Fibroblast of pulmonary artery (primary cell): ENCODE measurements at places on chromosomes 2 and 18.
A peak's percentile ranks its signal among the peaks of the same experiment; 100 is the strongest.

GRCh38 chr18:59871711-59872362 lies 28.0 kb upstream of the PMAIP1 start:
- DNase-seq = no peak

DNA sequence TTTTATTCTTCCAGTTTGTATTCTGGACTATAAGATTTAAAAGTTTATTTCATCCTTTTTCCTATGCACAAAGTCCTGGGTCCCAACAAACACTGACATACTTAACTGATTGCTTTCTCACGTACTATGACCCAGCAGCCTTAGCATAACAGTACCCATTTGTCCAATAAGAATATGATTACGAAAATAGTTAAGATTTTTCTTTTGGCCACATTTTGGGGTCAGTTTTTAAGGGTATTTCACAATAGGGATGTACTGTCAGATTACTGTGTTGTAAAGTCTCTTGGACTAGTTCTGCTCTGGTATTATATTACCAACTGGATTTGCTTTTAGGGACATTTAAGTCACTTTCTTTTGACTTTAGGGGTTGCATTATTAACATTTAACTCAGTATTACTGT lies 46.1 kb downstream of the TTC39C start:
- DNase-seq = peak; percentile 29

GRCh38 chr2:69292256-69292655 lies 94.8 kb downstream of the GFPT1 start:
- DNase-seq = no peak

- no peak for DNase-seq
Observed at GRCh38 chr2:72204786-72205503, 57.3 kb upstream of the CYP26B1 start.

DNA sequence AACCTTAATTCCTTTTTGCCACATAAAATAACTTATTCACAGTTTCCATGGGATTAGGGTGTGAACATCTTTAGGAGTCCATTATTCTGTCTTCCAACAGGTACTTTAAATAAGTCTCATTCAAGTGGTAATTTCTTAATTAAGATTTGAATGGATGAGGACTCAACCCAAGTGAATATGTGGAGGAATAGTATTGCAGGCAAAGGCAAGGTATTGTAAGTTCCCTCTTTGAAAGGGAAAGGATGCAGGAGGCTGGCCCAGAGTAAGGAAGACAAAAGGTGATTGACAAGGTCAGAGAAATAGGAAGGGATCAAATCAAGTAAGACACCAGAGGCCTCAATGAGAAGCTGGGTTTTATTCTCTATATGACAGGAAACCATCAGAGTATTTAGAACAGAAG lies 238.2 kb upstream of the RBMS1 start:
- DNase-seq = no peak

GRCh38 chr2:66803726-66804125 lies 368.8 kb downstream of the MEIS1 start:
- peak; percentile 78 for DNase-seq

DNA sequence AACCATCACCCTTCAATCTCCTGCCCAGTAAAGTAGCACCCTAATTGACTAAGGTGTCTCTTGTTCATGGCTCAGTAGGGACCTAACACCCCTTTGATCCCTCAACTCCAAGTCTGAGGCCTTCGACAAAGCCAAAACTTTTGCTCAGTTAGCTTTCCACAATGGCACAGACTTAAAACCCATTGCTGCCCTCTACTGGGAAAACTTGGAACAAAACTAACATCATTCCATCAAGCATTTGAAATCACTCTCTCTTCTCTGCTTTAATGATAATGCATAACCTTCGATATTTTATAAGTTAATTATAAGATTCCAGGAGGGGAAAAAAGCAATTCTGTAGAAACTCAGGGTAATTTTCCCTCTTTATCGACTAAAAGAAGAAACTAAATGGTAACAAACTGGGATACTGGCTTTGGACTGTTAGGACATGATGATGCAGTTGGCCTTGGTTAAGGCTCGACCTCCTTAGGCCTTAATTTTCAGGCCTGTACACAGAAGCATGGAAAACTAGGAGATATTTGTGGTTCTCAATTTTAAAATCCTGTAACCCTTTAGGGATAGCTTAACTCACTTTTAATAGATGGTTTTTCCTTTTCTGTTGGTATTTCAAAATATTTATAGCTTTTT lies 127.8 kb downstream of the STK39 start:
- DNase-seq = peak; percentile 84

- no peak for DNase-seq
Observed at GRCh38 chr2:1808981-1809422, 64.7 kb upstream of the PXDN start.

DNA sequence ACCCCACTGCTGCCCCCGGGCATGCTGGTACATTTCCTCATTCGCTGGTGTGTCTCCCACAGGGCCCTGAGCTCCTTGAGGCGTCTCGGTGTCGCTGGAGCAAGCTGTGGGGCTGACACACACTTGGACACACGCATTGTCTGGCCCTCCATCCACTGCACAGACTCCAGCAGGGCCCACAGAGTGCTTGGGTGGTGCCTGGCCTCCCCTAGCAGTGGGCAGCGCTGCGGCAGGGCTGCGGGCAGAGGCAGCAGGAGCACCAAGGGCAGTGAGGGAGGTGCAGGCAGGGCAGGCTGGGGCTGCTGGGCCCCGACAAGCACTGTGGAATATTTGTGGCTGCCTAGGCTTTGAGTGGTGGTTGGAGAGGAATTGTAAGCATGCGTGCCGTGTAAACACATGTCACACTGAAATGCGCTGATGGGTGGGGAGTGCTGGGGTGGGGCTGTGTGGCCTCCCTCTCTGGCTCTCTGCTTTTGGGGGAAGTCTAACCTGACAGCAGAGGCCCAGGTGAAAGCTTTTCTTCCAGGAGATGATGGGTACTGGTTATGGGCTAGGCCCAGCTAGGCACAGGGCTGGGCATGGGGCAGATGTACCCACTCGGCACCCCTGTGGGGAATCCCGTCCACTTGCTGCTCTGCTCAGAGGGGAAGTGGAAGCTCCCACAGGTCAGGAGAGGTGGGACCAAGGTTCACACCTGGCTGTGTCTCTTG lies 55.5 kb upstream of the HS6ST1 start:
- peak; percentile 48 for DNase-seq

DNA sequence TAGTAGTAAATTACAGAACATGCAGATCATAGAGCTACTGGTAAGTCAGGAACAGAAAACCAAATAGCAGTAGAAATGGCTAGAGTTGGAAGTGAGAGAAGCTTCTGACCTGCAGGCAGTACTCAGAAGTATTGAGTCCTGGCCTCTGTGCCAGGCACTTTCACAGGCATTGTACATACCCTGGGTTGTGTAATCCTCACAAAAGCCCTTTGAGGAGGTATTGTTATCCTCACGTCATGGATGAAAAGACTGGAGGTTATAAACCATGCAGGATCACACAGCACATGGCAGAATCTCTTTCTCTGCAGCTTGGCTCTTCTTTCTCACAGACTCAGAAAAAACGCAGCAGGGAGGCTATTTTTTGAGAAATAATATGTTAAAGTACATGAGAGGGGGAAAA lies 789.3 kb upstream of the FAM98A start:
- no peak for DNase-seq

DNA sequence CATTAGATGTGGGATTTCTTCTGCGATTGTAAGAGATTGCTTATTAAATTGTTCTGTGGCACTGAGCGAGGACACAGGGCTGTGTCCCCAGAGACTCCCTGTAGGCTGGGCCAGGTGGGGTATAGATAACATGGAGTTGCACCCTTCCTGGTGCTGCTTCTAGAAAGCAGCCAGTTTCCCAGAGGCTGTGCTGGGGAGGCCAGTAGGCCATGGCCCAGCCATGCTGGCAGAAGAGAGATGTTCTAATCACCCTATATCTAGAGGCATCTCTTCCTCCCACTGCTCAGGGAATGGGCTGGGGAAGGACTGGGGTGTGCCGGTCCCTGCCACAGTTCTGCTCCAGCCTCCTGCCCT lies 66.9 kb downstream of the HS1BP3 start:
- no peak for DNase-seq

DNA sequence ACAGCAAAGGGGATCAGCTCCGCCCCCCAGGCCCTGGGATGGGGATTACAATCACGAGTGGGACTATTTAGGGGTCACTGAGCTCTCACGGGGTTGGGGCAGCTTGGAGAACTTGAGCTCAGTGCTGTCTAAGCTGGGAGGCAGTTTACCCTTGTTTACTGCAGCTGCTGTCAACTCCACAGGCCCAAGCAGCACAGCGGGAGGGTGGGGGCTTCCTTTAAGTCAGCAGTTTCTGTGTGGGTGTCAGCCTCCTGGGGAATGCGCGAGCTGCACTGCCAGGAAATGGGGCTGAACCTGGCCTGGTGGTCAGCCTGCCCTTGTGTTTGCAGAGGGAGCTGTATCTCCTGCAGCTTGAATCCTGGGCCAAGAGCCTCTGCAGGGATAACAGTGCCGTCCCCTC lies 29.8 kb downstream of the TOGARAM2 start:
- peak; percentile 85 for DNase-seq

GRCh38 chr2:18980786-18981430 lies 377.5 kb downstream of the OSR1 start:
- DNase-seq = no peak

GRCh38 chr18:58484989-58485981 lies 143.6 kb downstream of the ALPK2 start:
- no peak for DNase-seq

DNA sequence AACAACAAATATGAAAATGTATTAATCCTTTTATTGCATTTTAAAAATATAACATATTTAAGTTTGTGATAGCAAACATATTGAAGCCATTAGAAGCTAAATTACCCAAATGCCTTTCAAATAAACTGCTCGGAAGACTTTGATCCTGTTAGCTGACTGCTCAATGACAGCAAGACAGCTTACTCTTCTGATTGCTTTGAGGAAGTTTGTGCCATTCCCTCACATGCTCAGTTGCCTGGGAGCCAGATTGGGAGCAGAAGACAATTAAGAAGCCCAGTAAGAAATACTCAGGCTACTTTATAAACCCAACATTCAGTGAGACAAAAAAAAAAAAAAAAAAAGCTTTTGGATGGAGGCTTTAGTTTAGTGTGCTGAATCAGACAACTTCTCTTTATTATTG lies 407.1 kb upstream of the SOX11 start:
- DNase-seq = no peak
